ENCODE measurements at places on chromosomes 5 and 9.

- no peak for DNase-seq
Measured at GRCh38 chr5:137217599-137218200, 281.4 kb downstream of the SPOCK1 start.

GRCh38 chr5:131994533-131995226, 16.8 kb downstream of the ACSL6 start:
- DNase-seq: no peak

- no peak for DNase-seq
Measured at GRCh38 chr5:140631036-140631417, 1.9 kb downstream of the CD14 start.

- DNase-seq: no peak
Measured at GRCh38 chr5:66684663-66685062, 88.5 kb downstream of the MAST4 start.

- no peak for DNase-seq
Measured at GRCh38 chr9:4055032-4055431, 244.8 kb downstream of the GLIS3 start.

DNA sequence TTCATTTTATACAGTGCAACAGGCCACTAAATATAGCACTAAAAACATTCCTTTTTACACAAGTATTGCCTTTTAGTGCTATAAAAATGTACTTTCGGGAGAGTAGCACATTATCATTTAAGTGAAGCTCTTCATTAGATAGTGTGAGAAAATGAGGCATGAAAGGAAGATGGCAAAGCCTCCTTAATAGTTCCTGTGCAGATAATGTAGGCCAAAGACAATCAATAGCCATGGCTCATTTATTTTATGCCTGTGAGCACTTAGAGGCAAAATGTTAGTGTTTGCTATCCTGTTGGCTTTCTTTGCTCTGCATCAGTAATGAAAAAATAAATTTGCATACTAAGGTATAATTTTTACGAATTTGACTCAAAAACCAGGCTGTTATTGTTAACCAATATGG, 929.5 kb upstream of the C9orf72 start:
- DNase-seq: no peak

GRCh38 chr5:65338606-65339151, 143.0 kb downstream of the ADAMTS6 start:
- DNase-seq: no peak

- DNase-seq: no peak
Measured at GRCh38 chr5:93674866-93675459, 66.4 kb downstream of the POU5F2 start.

GRCh38 chr5:137627706-137628105, 108.2 kb downstream of the KLHL3 start:
- DNase-seq: no peak

DNA sequence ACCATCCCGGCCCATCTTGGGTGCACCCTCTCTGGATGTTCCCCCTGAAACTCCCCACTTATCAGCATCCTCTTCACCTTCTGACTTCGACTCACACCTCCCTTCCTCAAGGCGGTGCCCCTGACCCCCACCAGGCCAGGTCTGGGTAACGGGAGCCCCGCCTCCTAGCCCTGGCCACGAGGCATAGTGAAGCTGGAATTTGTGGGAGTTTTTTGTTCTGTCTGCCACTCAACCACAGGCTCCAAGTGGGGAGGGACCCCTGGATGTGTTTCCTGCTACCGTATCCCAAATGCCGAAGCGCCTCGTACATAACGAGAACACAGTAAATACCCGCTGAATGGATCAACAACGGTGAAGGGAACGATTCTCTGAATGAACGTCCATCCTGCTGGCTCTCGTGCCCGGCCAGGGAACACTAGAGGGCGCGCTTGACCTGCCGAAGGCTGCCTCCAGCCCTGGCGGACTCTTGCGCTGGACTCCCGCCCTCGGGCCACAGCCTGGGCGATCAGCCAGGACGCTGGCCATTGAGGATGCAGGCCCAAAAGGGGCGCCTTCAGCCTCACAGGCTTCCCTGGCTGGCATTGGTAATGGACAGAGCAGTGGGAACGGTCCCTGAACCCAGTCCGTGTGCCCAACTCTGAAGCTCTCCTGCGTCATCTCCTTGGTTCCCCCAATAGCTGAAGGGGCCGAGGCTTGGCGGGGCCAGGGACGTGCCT, 47.3 kb upstream of the PHYKPL start:
- DNase-seq: no peak

- no peak for DNase-seq
Measured at GRCh38 chr5:35356725-35357124, 126.4 kb upstream of the PRLR start.

DNA sequence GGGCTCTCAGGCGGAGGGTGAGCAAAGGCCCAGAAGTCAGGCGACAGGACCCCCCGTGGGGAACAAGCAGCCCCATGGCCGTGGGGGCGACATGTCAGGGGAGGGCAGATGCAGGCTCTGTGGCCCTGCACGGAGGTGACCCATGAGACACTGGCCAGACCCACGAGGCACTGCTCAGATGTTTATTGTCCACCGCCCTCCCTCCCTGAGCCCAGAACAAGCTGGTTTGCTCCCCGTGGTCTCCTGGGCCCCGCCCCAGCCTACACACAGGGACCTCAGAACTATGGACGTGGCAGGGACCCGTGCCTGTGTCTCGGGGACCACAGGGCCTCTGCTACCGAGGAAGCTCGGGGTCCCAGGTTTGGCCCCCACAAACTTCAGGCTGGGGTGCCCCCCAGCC, 1.9 kb downstream of the FUT7 start:
- no peak for DNase-seq

- DNase-seq: no peak
Measured at GRCh38 chr9:95055334-95055850, 262.1 kb downstream of the FANCC start.

DNA sequence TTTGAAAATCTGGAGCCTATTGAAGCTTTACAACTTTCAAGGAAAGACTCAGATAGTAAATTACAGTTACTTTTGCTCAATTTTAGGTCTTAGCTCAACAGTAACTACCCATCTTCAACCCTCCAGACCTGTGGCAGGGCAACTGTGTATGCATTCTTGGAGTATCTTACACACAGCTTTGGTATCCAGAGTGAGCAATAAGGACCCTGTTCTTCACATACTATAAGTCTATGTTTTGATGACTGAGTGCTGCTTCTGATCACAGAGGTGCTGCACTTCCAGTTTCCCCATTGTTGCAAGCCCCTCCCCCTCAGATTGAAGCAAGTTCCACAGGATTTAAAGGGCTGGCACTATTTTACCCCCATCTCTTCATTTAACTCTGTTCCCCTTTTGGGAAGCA, 737.4 kb upstream of the GRAMD2B start:
- no peak for DNase-seq

- no peak for DNase-seq
Measured at GRCh38 chr5:154898210-154898609, 39.8 kb downstream of the CNOT8 start.

DNA sequence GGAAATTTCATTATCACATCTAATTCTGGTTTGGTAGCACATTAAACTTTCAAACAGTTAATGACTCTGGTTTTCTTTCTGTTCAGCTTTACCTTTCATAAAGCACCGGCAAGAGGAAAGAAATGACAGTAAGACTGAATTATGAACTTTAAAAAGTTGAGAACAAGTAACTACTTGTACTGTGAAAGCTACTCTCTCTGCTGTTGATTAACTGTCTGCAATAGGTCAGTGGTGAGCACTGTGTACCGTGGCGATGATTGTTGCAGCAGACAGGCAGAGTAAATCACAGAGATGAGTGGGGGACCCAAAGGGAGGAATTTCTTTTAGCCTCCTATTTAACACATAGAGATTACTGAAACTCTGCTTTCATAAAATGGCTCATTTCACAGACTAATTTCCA, 74.0 kb upstream of the MEF2C start:
- DNase-seq: no peak

DNA sequence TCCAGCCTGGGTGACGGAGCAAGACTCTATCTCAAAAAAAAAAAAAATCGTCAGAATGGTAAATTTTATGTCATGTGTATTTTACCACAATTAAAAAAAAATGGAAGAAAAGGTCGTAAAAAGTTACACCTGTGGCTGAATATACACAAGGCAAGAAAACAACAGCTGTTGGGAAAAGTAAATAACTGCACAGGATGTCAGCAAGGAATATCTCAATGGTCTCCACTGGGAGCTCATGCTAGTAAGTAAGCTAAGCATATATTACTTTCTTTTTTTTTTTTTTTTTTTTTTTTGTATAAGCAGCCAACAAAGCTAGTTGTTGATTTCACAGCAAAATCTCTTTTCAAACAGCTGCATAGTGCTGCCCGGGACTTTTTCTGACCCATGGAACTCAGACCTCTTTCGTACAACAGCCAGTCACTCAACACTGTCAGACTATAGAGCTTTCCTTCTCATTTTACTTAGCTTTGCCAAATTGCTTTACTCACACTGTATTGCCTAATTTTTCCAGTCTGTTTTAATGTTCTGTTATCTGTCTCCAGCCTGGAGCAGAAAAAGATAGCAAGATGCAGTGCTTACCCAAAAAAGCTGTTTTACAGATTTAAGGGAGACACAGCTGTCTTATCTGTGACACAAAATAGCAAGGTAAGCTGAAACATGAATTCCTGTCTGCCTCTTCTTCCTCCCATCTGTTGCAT, 175.9 kb downstream of the ENC1 start:
- no peak for DNase-seq

- DNase-seq: no peak
Measured at GRCh38 chr5:133854554-133854953, 113.9 kb downstream of the C5orf15 start.

DNA sequence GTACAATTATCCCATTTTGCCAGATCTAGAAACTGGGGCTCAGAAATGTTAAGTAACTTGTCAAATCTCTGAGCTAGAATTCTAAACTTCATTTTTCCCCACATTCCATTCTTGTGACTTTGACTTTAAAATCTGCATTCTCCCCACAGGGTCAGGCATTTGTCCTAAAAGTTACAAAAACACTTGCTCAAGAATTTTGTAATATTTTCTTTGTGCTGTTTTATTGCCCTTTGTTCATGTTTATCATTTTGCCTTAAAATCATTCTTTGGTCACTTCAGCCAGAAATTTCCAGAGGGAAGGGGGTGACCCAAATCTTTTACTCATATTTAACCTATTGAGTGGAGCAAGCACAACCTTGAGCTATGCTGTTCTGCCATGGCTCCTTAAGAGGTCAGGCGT, 120.1 kb upstream of the CCL21 start:
- no peak for DNase-seq

DNA sequence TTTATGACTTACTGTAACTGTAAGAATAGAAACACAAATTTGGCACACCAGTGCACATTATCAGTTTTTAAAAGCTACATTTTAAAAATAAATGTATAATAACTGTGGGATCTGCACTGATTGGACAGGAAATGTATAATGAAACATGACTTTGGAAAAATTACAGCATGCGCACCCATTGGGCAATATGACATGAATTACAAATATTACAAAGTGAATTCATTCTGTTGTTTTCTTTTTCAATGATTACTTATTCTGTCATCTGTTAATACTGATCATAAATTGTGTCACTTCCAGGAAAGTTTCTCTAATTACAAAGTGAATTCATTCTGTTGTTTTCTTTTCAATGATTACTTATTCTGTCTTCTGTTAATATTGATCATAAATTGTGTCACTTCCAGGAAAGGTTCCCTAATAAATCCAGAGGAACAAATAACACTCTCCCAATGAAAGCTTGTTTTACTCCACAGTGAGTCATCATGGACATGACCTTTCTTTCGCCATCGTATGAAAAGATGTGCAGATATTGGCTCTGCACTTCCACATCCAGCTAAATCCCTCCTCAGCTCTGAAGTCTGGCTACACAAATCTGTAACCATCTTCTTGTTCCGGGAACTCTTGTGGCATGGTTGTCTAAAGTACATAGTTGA, 297.0 kb upstream of the HAPLN1 start:
- no peak for DNase-seq

GRCh38 chr5:173721601-173722232, 105.3 kb upstream of the BOD1 start:
- DNase-seq: no peak

- no peak for DNase-seq
Measured at GRCh38 chr9:16282216-16282615, 588.3 kb downstream of the BNC2 start.

- DNase-seq: no peak
Measured at GRCh38 chr5:33180900-33181299, 259.9 kb upstream of the TARS1 start.

GRCh38 chr5:83036991-83037575, 40.1 kb downstream of the TMEM167A start:
- no peak for DNase-seq

- DNase-seq: peak; percentile 57
Measured at GRCh38 chr9:129460323-129461261, 160.3 kb downstream of the C9orf50 start.

DNA sequence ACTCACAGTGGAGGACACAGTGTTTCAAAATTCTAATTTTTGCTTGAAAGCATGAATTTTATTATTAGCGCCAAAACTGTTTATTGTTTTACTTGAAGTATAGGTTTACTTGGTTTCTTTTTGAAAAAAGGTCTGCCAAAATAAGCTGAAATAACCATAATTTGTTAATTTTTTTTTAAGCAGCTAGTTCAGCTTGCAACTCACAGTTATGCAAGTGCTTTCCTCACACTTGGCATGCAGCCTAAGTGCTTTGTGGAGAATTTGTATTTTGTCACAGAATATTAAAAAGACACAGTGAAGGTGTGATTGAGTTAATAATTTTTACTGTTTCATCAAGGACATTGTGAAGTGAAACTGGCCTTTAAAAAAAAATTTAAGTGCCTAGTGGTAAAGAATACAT, 21.6 kb downstream of the PBX3 start:
- DNase-seq: no peak

DNA sequence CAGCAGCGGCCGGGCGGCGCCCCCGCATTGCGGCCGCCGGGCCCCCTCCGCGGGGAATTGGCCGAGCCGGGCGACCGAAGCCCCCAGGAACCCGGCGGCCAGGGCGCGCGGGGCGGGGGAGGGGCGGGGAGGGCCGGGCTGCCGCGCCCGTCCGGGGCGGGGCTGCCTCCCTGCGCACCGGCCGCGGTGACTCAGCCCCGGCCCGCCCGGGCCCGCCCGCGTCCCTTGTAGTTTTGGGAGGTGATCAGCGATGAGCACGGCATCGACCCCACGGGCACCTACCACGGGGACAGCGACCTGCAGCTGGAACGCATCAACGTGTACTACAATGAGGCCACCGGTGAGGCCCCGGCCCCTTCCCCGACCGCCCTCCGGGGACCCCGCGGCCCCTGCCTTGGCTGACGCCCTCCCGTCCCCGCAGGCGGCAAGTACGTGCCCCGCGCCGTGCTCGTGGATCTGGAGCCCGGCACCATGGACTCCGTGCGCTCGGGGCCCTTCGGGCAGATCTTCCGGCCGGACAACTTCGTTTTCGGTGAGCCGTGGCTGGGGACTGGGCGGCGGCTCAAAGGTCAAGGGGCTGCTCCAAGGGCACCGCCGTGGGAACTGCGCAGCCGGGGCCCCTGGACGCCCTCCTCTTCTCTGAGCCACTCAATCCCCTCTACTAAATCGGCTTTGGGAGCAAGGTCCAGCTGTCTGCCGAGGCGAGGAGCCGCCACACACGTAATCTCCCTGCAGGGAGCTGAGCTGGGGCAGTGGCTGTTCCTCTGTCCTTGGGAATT, 592 bp downstream of the TUBB4B start:
- DNase-seq: no peak
